GM23338 (cell line): ENCODE measurements at places on chromosomes 3 and 15.

GRCh38 chr3:63386568-63386967 is 108.5 kb downstream of the SYNPR start:
- peak; percentile 41 for DNase-seq

DNA sequence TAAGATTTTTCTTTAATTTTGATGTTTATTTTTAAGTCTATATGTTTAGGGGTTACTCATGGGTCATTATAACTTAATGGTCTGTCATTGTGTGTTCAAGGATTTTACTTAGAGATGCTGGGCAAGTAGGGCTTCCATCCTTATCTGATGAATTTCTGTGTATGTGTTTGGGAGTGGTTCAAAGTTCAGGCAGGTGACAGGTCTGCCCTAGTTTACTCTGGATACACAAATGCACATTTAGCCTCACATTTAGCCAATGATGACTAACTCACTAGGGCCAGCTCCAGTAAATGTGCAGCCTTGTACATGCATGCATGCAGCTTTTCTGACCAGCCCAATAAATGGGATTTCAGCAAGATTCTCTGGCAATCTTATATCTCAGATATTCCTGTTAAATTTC is 554.1 kb downstream of the SI start:
- DNase-seq = no peak

- DNase-seq = no peak
Observed at GRCh38 chr15:65081270-65081669, 4.7 kb downstream of the KBTBD13 start.

- DNase-seq = no peak
Observed at GRCh38 chr3:129432036-129432435, 3.6 kb upstream of the EFCAB12 start.

DNA sequence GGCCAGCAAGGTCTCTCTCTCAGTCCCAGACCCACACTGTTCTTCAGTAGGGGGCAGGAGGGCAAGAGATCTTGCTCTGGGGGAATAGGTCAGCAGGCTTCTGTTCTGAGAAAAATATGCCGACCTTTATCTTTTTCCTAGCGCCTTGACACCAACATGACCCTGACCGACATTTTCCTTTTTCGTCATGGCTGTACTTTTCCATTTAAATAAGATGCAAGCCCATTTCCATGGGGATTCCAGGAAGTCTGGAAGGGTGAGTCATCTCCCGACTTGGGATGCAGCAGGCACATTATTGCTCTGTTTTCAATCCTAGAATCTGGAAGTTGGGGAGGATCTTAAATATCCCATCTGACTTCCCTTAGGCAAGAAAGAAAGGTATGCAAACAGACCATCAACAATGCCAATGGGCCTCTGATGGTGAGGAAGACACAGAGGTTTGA is 261.5 kb upstream of the LRTM1 start:
- peak; percentile 48 for DNase-seq

DNA sequence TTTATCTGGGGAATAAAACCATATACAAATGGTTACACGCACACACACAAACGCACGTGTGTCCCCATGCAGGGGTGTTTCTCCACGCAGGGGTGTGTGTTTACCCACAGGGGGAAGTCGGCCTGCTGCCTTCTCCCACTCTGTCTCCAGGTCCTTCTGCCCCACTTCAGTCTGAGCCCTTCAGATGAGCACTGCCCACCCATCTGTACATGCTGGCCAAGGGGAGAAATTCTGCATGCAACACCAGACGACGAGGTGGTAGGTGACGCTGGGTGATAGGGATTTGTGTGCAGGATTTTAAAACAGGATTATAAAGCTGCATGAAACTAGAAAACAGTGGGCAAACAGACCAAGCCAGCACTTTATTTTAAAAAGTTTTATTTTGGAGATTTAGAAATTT is 122.5 kb downstream of the TJP1 start:
- DNase-seq = no peak

GRCh38 chr3:98966862-98967546 is 65.5 kb upstream of the DCBLD2 start:
- DNase-seq = no peak

DNA sequence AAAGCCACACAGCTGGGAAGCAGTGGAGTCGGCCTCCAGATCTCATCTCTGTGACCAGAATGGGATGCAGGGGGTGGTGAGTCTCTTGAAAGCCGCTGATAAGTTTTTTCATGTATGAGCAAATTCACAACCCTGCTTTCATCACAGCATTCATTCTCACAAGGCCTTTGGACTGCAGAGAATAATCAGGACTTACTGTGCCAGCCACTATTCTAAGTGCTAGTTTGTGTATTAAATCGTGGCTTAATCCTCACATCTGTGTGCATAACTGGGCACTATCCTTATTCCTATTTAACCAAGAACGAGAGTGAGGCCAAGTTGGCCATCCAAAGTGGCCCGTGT is 64.2 kb upstream of the POLG start:
- no peak for DNase-seq

GRCh38 chr15:97866959-97867358 is 93.5 kb upstream of the ARRDC4 start:
- no peak for DNase-seq

GRCh38 chr3:126656371-126657134 is 1.6 kb upstream of the TXNRD3 start:
- DNase-seq = no peak

DNA sequence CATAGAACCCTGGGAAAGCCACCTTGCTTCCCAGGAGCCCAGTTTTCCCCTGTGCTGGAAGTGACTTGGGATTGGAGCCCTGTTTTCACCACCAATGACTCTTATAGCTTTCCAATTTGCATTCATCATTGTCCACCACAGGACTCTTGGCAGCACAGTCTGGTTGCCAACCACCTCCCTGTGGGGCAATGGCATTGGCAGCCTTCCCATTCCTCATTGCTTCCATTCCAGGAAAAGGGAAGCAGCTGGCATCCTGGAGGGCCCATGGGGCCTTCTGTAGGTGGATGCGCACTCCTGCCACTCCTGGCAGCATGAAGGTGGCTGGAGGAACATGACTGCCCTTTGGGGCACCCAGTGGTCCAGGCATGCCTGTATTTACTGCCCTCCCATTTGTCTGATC is 57.7 kb downstream of the FEM1B start:
- DNase-seq = no peak

GRCh38 chr15:25737218-25737643 is 125.9 kb downstream of the ATP10A start:
- no peak for DNase-seq

DNA sequence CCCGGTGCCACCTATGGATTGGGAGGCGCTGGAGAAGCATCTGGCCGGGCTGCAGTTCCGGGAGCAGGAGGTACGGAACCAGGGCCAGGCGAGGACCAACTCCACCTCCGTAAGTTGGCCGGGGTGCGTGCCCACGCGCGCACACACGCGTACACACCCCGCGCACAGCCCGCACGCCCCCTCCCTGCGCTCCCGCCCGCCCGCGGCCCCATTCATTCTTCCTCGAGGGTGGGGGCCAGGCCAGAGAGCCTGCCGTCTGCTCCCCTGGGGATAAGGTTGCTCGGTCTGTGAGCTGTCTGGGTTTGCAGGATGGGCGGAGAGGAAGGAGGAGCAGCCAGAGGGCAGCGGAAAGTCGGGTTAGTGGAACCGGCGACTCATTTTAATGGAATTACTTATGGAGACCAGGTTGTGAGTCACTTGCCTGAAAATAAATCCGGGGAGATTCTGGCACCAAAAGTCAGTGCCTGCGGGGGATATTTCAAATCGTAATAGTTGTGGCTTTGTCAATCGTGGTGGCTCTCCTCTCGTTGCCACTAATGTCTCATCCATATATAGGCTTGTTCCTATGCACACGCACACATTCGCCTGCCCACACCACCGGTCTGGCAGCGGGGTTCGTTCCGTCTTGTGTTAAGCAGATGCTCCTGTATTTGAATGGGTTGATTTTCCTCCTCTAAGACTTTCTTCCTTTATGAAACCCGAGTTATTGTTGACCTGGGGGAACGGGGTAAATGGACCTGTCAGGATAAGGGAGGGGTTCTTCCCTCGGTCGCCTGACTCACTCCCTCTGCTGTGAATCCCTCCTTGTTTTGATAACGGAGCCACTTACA is 223.4 kb upstream of the IL12A start:
- peak; percentile 66 for DNase-seq

- peak; percentile 83 for DNase-seq
Observed at GRCh38 chr15:58988006-58988785, 733 bp downstream of the RNF111 start.

DNA sequence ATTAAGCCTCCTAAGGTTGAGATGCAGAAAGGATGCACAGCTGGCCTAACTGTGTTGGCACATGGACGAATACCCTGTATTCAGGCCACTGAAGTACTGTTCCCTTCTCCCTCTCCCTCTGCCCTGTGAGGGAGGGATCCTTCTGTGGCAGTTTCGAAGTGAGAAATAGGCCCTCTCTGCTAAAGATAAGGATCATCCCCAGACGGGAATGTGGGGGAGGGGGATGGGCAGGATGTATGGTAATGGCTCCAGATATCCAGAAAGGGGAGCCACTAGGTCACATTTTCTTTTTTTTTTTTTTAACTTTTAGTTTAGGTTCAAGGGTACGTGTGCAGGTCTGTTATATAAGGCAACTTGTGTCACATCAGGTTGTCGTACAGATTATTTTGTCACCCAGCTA is 463.1 kb downstream of the TBL1XR1 start:
- peak; percentile 85 for DNase-seq

GRCh38 chr3:61173676-61174075 is 77.6 kb downstream of the FHIT start:
- DNase-seq = no peak

DNA sequence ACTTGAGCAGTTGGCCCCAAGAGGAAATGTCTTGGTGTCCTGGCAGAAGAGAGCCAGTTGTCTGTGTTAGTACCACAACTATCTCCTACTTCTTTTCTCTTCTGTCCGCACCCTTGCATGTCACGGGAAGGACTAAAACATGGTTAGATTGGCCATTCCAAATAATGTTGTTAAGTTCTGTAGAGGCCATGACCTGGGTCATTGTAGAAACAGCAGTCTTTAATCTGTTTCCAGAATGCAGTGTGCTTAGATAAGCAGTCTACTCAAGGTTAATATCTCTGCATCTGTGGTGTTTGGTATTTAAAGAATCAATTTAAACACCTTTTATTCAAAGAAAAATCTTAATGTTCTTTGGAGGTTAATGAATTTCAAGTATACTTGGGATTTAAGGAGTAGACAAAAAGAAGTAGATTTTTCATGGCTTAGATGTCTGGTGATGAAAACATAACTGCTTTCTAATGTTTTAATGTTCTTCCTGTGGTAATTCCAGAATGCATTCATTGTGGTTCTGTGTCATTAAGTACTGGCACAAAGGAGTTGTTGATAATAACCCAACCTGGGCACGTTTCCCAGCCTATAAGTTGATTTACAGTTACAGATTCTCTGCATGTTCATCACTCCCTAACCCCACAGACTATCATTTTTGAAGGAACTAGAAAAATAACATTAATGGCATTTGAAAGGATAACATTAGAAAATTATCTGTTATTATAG is 58.9 kb downstream of the TMEM108 start:
- DNase-seq = no peak

GRCh38 chr3:177196008-177196455 is 1.2 kb downstream of the TBL1XR1 start:
- no peak for DNase-seq

DNA sequence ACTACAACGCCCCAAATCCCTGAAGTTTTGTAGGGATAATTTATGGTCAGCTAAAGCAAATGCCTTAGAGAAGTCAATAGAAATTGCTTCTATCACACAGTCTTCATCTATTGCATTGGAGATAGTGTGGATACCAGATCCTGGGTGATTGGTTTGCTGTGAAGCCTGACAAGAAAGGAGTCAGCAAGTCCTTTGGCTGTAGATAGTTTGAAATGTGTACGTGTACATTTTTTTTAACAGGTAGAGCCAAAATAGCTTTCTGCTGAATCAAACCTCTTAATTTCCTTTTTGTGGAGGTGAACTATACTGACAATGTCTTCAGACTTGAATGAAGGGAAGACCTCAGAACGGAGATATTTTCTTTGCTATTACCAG is 312.3 kb downstream of the ZBBX start:
- no peak for DNase-seq

GRCh38 chr15:27361438-27361837 is 390.5 kb downstream of the GABRG3 start:
- no peak for DNase-seq

DNA sequence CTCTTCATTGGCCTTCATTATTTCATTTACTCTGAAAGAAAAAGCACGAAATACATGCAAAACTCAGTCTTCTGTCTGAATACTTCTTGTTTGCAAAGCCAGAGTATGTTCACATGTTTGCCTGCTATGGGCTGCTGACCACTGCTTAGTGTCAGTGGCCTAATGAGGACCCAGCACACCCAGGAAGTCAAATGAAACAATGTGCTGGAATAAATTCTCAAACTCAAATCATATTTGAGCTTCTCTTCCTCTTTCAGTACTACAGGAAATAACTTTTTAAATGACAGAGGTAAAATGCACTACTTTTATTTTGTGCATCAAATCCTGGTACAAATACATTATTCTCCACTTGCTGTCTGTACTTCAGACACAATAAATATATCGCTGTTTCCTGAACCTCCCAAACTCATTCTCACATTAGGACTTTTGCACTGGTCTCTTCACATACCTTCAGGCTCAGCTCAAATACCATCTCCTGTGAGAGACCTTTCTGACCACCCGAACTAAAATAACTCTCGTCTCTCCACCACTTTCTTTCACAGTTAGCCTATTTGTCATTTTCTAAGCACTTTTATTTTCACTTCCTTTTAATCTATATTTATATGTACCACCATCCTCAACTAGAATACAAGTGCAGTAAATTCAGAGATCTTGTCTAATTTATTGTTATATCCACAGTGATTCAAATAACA is 176.8 kb downstream of the TUSC7 start:
- no peak for DNase-seq

DNA sequence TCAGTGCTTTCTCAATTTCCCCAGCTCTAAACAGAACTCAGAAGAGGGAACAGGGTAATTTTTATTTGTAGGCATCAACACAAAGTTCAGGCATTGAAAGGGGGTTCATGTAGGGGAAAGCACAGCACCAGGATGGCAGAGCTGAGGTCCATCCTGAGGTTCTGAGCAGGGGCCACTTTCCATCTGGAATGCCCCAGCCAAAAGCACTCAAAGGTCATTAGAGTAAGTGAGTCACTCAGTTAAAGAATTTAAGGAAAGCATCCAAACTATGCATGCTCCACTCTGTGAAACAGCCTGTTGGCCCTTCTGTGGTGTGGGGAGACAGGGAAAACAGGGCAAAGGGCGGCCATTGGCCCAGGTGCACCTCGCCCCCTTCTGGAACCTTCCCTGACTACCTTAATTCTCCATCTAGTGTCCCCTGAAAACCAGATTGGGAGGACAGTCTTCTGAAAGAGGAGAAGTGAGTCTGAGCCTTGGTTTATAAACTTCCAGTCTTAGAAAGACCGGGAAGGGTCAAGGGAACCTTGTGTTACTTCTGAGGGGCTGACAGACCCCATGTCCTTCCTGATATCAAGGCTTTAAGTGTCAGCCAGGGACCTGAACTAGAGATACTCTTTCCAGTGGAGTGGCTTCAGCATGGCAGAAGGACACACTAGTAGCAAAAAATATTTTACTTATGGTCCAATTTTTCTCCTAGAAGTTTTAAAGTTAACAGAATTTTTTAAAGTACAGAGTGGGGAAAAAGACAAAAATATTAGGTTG is 133.3 kb downstream of the MYLK start:
- DNase-seq = peak; percentile 56
